ENCODE measurements at places on chromosomes 11 and 22.
A peak's percentile ranks its signal among the peaks of the same experiment; 100 is the strongest.

DNA sequence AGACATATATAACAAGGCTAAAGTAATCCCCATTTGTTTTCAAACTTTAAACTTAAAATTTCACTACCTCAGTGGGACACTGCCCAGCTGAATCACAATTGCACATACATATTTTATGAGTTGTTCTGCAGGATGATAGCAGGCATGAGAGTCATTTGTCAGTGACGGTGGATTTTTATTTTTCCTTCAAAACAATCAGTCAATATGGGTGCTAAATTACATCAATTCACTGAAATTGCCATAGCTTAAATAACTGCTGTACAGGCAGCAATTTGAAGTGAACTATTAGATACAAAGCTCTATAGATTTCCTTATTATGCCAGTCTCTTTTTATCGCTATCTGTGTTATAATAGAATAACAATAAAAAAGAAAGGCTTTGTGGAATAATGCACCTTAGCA, 784.6 kb upstream of the ANO3 start:
- no peak for DNase-seq

GRCh38 chr11:78391424-78391823, 26.2 kb downstream of the GAB2 start:
- no peak for DNase-seq

GRCh38 chr22:21734540-21735199, 924 bp downstream of the YPEL1 start:
- DNase-seq = peak; percentile 17

- no peak for DNase-seq
Measured at GRCh38 chr22:19615001-19615461, 90.8 kb upstream of the CLDN5 start.

DNA sequence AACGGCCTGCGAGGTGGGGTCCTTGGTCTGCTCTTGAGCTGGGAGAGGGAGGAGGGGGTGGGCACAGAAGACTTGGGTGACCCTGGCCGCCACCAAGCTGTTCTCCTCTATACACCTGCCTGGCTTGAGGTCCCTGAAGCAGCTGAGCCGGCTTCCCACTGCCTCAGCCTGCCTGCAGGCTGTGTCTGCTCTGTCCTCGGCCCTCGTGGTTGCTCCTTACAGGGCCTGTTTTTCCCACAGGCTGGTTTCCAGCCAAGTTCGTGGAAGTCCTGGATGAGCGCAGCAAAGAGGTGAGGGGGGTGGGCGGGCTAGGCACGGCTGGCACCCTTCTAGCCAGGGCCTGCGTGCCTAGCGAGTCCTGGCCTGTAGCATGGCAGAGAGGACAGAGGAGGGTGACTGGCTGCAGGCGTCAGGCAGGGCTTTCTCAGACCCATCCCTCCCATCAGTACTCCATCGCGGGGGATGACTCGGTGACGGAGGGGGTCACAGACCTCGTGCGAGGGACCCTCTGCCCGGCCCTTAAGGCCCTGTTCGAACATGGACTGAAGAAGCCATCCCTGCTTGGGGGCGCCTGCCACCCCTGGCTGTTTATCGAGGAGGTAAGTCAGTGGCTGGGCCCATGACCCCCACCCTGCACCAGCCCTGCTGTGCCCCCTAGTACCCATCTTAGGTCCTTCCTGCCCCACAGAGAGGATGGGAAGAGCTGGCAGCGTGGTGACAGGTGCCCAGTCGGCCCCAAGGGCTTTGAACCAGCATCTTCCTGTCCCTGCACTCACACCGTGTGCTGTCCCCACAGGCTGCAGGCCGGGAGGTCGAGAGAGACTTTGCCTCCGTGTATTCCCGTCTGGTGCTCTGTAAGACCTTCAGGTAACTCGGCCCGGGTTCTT, 37.7 kb downstream of the SGSM3 start:
- no peak for DNase-seq

DNA sequence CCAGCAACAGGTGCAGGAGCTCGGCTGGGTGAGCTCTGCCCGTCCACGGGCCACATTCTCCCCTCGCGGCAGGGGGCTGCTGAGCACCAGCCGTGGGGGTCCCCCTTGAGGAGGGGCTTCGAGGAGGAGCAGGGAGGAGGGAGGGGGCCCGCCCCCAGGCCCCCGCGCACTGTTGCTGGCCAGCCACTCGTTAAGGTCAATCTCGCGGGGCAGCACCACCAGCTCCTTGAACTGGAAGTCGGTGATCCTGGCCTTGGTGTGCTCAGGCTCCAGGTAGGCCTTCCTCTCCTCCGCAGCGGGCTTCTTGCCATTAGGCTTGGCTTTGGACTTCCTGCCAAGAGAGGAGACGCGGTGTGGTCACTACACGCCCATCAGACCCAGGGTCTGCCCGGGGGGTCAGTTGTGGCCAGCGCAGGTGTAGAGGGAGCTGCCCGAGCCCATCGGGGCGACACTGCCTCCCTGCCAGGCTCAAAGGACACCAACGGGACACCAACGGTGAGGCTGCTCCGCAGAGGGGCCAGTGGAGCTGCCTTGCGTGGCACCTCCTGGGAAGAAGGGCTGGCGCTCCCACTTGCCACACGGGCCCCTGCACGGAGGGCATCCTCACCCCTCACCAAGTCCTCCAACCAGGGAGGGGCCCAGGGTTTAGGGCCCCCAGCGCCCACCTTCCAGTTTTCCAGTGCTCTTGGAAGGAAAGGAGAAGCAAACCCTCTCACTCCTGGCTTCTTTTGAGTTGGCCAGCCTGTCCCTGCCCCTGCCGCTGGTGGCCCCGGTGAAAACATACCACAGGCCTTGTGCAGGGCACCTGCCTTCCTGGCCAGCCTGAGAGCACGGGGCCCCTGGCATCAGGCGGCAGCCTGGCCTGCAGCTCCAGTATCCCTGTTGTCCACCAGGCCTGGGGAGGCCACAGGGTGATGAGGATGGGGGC, 5.8 kb downstream of the MOB2 start:
- DNase-seq = no peak

GRCh38 chr11:74504100-74504691, 10.7 kb upstream of the LIPT2 start:
- DNase-seq = no peak

- no peak for DNase-seq
Measured at GRCh38 chr11:15485432-15485831, 370.7 kb downstream of the INSC start.

DNA sequence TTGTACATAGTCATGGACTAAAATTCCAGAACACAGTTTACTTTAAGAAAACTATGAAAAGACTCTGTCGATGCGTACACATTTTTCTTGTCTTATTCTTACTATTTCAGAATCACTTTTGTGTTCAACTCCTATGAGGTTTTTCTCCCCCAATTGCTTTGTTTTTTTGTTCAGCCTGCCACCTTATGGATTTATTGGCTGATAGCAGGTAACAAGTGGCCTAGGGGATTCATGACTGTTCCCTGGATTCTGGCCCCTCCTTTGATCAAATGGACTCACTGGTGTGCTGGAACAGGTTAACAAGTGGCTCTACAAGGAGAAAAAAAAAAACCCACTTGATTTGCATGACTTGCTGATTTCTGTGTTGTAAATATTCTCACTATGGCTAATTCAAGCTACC, 10.6 kb downstream of the MMP20 start:
- no peak for DNase-seq

GRCh38 chr22:46012881-46013281, 35.9 kb upstream of the WNT7B start:
- DNase-seq = no peak

DNA sequence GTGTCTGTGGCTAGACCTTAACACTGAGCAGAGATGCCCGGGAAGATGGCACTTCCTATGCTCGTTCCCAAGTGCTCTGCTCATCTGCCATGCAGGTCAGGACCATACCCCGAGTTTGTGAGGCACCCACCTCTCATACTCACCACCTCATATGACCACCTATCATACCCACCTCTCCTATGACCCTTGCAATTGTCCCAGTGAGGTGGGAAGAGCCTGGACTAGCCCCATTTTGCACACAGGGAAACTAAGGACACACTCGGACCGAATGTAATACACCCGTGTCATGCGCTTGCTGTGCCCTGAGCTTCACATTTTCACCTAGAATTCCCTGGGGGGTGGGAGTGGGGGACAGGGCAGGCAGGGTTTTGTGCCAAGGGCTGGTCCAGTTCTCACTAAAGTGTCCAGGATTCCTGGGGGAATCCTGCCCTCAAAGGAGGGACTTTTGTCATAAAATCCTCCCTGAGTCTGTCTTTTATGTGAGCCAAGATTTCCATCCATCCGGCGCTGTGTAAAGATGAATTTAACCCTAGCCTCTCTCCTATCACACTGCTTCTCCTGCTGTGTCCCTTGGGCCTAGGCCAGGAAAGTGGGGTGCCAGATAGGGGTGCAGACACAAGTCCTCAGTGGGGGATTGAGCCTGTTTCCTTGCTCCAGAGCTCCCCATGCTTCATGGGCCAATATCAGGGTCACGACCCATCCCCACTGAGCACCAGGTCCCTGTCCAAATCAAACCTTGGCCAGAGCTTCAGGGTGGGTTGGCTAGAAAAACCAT, 20.0 kb downstream of the TPBGL start:
- DNase-seq = no peak

- no peak for DNase-seq
Measured at GRCh38 chr22:41308544-41308947, 7.2 kb downstream of the ZC3H7B start.

DNA sequence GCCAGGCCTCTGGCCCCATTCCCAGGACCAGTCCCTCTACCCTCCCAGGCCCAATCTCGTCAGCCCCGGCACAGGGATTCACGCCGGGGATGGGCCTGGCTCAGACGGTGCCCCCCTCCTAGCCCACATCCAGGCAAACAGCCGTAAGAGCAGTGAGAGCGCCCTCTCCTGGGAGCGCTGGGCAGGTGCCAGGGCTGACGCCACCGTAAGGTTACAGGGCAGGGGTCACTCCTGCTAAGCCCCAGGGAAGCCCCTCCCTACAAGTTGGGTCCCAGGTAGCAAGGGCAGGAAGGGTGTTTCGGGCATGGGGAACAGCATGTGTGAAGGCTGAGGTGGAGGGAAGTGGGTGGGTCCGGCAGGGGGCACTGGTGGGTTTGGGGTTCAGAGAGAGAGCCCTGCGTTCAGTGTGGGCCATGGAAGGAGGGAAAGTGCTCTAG, 19.2 kb upstream of the PPARA start:
- no peak for DNase-seq

GRCh38 chr11:44221992-44222391, 87.9 kb downstream of the ALX4 start:
- DNase-seq = no peak

- no peak for DNase-seq
Measured at GRCh38 chr22:45683248-45683647, 11.6 kb downstream of the ATXN10 start.

GRCh38 chr11:3957437-3957836, 102.0 kb downstream of the STIM1 start:
- no peak for DNase-seq

GRCh38 chr11:108565653-108566052, 27.9 kb downstream of the EXPH5 start:
- DNase-seq = no peak

DNA sequence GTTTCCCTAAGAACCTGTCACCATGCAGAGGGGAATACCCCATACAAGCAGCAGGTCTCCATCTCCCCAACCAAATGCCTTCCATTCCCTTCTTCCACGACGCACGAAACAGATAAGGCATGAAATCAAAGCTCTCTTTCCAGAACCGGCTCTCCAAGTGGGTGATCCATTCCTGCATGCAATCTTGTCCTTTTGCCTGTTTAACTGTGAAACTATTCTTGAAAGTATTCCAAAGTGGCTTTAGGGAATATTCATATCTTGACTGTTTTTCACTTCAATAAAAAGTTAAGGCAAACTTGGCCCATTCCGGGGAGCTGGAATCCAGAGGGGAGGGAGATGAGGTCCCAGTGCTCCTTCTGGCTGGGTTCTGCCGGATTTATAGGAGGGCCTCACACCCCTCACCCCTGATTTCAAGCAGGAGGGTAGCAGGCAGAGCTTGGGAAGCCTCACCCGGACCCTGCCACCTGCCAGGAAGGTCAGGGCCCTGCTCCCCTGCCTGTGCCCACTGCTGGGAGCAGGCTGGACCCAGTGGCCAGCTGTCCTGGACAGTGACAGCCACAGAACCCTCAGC, 60.9 kb downstream of the SCGB1A1 start:
- no peak for DNase-seq

- DNase-seq = no peak
Measured at GRCh38 chr22:27654546-27655445, 146.8 kb downstream of the MN1 start.

DNA sequence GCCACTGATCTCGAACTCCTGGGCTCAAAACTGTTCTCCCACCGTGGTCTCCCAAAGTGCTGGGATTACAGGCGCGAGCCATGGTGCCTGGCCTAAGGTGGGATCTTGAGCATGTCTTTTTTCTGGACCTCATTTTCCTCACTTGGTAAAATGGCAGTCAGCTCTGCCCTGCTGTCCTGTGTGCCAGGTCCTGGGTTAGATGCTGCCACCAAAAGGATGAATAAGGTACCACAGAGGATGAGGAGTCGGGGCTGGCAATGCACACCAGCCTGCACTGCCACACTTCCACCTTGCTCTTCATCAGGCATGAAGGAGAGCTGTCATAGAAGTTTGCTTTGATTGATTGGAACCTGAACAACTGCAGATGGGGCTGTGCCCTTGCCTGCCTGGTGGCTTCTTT, 32.3 kb downstream of the ACO2 start:
- no peak for DNase-seq

DNA sequence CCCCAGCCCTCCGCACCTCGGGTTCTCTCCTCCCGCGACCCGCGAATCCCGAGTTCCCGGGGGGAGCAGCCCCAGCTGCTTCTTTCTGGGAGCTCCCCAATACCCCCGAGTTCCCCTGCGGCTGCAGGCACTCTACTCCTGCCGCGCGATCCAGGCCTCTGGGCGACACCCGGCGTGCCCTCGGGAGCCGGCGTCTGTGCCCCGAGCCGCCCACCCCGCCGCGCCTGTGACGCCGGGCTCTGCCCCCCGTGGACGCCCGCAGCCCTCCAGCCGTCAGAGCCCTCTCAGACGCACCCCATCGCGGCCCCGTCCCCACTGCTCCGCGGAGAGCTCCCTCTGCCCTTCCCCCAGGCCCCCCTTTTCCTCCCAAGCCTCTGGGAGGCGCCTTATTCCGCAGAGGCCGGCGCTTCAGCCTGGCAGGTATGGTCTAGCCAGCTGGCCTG, 422 bp downstream of the GLB1L2 start:
- no peak for DNase-seq

DNA sequence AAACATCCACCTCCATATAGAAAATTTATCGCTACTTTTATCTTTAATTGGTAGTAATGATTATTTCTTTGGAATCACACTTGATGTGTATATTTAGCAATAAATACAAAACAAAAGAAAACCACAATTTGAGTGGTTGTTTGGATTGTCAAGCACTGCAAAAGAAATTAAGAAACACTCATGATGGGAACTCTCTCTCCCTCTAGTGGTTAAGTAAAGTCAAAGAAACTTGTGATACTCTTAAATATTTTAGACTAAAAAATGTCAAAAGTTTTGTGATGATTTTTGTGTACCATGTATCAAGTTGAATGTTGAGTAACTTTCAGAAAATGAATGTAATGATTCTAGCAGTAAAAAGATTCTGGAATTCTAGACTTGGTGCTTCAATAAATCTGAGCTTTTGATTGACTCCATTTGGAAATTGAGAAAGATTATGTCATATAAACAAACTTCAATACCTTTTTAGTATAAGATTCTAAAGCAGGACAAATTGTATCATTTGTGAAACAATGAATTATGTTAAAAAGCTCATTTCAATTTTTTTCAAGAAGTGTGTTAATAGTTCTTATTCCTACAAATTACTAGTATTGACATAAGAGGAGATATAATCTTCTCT, 20.8 kb downstream of the MUC15 start:
- DNase-seq = no peak

- DNase-seq = no peak
Measured at GRCh38 chr22:40107244-40107643, 70.5 kb upstream of the TNRC6B start.
